ENCODE measurements at places on chromosomes 2 and 18. TPM values are rescaled to one million over a fixed set of nuclear protein-coding genes. Genes with fewer than 3 reads are reported as not detected.

GRCh38 chr2:180000434-180000833, 6.7 kb downstream of the CWC22 start:
- H3K4me1 ChIP-seq, result peaks cover 5% of the 10 kb centered on the region
- H3K36me3 ChIP-seq, result no peaks in the 10 kb centered on the region
- no peak overlapping the region for H3K27ac ChIP-seq
- no peaks in the 10 kb centered on the region for H3K27me3 ChIP-seq

DNA sequence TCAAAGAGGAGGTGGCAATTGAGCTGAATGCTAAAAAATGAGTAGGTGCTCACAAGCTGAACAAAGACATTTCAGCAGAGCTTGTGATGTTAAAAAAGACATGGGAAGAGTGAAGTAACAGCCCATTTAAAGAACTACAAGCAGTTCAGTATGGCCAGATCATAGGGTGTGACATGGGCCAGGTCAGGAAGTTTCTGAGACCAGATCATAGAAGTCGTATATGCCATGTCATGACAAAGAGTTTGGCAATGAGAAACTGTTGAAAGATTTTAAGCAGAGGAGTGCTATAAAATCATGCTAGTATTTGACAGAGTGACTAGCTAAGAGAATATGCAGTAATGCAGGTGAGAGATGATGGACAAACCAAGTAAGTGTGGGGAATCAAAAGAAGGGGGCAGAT, 7.3 kb upstream of the PELI1 start:
- no peak overlapping the region for H3K4me3 ChIP-seq
- peaks cover 6% of the 10 kb centered on the region for H3K4me1 ChIP-seq
- DNase-seq, result no peak
- no peaks in the 10 kb centered on the region for H3K36me3 ChIP-seq

GRCh38 chr18:23169673-23170044, 34.4 kb downstream of the CABLES1 start:
- peak overlapping the region; percentile 97 for H3K27ac ChIP-seq
- H3K27me3 ChIP-seq, result no peaks in the 10 kb centered on the region
- peak overlapping the region; percentile 43 for H3K4me3 ChIP-seq

Gene KCNG2
- total RNA-seq, result not detected

- no peak overlapping the region for H3K27ac ChIP-seq
- peaks cover 4% of the 10 kb centered on the region for H3K4me1 ChIP-seq
- peak; percentile 44 for DNase-seq
- 0 out of 2 replicates have a peak overlapping the region, but pooled peaks have one; percentile 12 for H3K4me3 ChIP-seq
- H3K36me3 ChIP-seq, result no peaks in the 10 kb centered on the region
Measured at GRCh38 chr2:100182494-100183361, 40.3 kb upstream of the AFF3 start.

GRCh38 chr2:211055438-211055837, 499.0 kb downstream of the CPS1 start:
- H3K27ac ChIP-seq, result no peak overlapping the region
- H3K4me3 ChIP-seq, result no peak overlapping the region
- no peaks in the 10 kb centered on the region for H3K36me3 ChIP-seq
- H3K4me1 ChIP-seq, result no peaks in the 10 kb centered on the region
- no peaks in the 10 kb centered on the region for H3K27me3 ChIP-seq

Gene ASTL
- not detected for total RNA-seq

- peak; percentile 19 for DNase-seq
- H3K27ac ChIP-seq, result no peak overlapping the region
- no peaks in the 10 kb centered on the region for H3K36me3 ChIP-seq
- peaks cover 31% of the 10 kb centered on the region for H3K4me1 ChIP-seq
- H3K27me3 ChIP-seq, result no peaks in the 10 kb centered on the region
Measured at GRCh38 chr18:53544917-53545316, 679.6 kb downstream of the MBD2 start.

Data from GM23338 (cell line).